NCI-H1105 (cell line): ENCODE measurements at places on chromosomes 1 and 21.
A peak's percentile ranks its signal among the peaks of the same experiment; 100 is the strongest.

GRCh38 chr1:60942291-60942690, 140.1 kb upstream of the NFIA start:
- DNase-seq, result no peak

DNA sequence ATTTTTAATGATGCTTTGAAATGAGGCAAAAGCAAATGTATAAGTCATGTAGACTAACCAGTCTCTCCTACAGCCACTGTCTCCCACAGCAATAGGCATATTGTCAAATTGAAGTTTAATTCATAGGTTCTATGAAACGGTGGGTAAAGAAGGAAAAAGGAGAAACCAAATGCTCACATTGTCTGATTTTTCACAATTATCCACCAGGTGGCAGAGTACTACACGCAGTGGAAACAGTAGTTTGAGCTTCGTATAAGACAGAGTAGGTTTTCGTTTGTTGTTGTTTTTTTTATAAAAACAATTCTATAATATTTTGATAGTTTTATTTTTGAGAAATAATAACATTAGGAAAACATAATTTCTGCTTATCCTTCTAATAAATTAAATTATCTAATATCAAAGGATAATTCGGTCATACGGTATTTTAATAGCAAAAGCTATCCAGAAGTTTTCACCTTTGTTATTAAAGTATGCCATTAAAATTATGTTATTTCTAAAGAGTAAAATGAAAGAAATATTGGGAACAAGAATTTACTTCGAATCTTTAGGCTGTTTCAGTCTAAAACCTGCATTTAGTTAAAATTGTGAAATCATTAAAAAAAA, 39.1 kb downstream of the TYW3 start:
- DNase-seq, result peak; percentile 37

- DNase-seq, result no peak
Measured at GRCh38 chr1:168031198-168031597, 94.3 kb upstream of the MPC2 start.

- DNase-seq, result no peak
Measured at GRCh38 chr21:35677298-35677841, 383.0 kb downstream of the SETD4 start.

DNA sequence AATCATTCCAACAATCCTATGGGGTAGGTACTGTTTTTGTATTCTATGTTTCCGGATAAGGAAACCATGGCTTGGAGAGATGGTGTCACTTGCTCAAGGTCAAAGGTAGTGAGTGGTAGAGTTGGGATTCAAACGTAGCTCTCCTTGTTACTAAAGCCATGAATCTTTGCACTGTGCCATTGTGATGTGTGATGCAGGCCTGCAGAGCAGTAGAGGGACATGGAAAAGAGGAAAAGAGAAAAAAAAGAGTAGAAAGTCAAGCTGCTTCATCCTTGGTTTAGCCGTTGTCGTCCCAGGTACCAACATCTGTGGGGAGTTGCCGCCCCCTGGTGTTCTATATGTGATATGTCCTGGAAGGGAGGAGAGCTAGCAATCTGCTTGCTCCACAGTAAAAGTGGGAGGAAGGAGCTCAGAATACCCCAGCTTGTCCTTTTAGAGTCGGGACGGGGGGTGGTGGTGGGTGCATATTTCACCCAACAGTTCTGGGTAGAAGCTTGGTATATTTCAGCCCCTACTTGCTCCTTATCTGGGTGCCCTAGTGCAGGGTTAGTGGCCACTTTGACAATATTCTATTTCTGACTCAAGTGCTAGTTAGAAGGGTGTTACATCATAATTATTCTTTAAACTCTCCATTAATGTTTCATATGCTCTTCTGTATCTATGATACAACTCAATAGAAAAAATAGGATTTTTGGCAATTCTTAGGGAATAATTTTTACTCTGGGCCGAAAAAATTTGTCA, 98.4 kb downstream of the EBNA1BP2 start:
- peak; percentile 71 for DNase-seq

DNA sequence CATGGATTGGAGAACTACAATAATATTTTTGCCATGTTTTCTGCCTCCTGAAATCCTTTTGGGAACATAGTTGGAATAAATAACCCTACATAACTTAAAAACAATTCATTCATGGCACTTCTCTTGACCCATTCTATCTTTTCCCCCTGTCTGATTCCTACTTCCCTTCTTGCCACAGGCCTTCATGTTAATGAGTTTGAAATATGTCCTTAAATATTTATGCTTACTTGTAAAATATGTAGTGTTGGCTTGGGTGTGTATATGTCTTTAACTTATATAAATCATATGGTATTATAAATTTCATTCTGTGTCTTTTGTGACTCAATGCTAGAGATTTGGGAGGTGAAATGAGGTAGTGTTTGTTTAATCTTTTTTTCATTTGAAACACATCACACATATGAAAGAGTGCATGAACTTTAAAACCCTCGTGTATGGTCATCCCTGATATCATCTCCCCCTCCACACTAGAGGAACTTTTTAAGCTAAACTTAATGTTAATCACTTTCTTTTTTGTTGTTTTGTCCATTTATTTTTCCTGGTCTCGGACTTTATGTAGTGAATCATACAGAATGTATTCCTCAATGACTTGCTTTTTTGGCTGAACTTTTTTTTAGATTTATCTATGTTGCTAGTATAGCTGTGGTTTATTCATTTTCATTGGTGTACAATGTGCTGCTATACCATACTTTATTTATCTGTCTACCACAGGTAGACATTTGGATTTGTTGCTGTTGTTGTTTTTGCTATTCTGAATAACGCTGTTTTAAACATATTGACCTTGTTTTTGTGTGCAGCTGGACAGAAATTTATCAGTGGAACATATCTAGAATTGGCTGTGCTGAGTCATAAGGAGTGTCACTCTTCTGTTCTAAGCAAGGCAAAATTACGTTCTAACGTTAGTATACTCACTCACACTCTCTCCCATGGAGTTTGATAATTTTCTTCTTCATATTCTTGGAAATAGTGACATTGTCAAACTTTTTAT, 441.6 kb downstream of the PLPP3 start:
- DNase-seq, result no peak

GRCh38 chr1:225667362-225667761, 14.4 kb upstream of the ENAH start:
- DNase-seq, result no peak

- peak; percentile 90 for DNase-seq
Measured at GRCh38 chr1:151072224-151072623, 1.7 kb downstream of the GABPB2 start.

DNA sequence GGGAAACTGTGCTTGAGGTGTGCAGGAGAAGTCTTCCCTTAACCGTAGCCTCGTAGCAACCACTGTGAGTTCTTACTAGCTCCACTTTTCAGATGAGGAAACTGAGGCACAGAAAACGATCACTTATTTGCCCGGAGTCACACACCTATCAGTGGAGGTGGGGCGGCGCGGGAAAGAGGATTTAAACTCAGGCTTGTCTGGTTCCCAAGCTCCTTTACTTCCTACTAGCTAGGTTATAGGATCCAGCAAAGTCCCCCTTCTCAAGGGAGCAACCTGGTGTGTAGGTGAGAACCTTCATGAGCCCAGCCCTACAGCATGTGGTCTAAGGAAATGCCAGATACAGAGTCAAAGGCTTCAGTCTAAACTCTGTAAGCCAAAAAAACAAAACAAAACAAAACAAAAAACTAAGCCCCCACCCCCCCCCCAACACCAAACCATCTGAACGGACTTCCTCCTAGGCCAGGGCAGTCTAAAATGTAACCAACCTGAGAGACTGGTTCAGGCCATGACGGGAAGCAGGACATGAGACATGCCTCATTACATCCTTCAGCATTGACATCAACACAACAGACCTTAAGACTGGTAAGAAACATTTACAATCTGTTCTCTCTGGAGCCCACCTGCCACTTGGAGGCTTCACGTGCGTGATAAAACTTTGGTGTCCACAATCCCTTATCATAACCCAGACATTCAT, 709 bp upstream of the FBXO42 start:
- no peak for DNase-seq

GRCh38 chr21:27677546-27677945, 710.7 kb upstream of the ADAMTS5 start:
- DNase-seq, result no peak
